Body of pancreas (tissue), 4 donors: ENCODE measurements at places on chromosomes 6 and 20.
A peak's percentile ranks its signal among the peaks of the same experiment; 100 is the strongest.

GRCh38 chr6:84007871-84008270 is 25.7 kb upstream of the MRAP2 start:
- DNase-seq = no peak

DNA sequence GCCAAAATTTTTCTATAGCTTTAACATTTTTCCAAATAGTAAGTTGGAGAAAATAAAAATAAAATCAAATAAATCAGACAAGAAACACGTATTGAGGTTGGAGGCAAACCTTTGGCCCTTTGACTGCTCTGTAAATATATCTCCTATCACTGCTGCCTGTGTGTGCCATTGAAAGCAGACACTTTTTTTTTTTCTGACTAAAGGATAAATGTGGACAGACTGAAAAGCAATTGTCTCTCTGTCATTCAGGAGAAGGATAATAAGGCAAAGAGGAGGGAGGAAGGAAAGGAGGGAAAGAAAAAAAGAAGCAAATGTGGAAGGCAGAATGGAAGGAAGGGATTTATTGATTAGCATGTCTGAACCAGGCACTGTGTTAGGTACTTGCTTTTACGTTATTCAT is 85.2 kb upstream of the SULF2 start:
- DNase-seq = no peak

GRCh38 chr6:143936778-143937667 is 71.0 kb downstream of the PLAGL1 start:
- no peak for DNase-seq

- DNase-seq = peak; percentile 7
Observed at GRCh38 chr6:163252061-163252591, 162.4 kb upstream of the QKI start.

DNA sequence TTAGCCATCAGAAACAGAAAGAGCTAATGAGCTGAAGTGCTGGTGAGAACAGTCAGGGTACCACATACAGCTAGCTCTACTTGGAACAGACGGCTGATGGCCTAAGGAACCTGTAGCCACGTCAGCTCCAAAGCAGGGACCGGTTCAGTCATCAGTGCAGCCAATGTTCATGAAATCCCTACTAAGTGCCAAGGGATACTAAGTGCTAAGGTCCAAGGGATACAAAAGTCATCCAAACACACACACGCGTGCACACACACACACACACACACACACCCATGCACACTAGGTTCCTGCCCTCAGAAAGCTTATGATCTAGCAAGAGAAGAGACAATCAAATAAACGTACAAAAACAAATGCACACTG is 53.6 kb downstream of the MAP3K5 start:
- DNase-seq = no peak

DNA sequence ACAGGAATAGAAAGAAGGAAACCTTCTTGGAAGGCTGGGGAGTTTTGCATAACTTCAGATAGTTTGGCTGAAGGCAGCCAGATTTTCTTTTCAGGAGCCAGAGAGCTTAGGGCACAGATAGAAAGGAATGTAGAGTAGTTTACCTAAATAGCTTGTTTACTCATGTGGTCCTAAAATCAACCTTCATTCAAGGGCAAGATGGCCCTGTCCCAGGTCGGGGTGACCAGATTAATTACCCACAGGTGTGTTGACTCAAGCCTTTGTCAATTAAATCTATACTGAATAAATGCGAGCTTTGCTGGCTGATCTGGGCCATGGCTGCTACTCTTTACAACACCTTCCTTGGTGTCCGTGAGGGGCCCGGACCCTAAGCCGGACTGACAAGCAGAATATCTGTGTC is 792.0 kb upstream of the MAN1A1 start:
- DNase-seq = no peak

DNA sequence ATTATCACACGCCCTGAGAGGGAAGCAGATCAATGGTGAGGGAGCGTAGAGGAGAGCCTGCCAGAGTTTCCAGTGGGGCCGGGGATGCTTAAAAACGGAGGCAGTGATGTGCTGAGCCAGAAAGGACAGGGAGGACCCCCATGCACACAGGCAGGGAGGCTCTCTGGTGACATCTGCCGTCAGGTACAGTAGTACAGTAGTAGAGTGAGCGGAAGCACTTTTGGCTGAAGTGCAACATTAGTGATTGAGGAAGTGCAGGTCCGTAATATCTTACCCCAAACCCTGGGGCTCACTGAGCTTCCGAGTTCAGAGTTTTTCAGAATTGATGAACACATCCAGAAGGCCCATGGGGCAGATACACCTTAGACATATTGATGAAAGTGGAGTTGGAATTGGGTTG is 42.1 kb downstream of the GFRA4 start:
- DNase-seq = no peak

- no peak for DNase-seq
Observed at GRCh38 chr6:84284428-84285049, 57.1 kb upstream of the CEP162 start.

DNA sequence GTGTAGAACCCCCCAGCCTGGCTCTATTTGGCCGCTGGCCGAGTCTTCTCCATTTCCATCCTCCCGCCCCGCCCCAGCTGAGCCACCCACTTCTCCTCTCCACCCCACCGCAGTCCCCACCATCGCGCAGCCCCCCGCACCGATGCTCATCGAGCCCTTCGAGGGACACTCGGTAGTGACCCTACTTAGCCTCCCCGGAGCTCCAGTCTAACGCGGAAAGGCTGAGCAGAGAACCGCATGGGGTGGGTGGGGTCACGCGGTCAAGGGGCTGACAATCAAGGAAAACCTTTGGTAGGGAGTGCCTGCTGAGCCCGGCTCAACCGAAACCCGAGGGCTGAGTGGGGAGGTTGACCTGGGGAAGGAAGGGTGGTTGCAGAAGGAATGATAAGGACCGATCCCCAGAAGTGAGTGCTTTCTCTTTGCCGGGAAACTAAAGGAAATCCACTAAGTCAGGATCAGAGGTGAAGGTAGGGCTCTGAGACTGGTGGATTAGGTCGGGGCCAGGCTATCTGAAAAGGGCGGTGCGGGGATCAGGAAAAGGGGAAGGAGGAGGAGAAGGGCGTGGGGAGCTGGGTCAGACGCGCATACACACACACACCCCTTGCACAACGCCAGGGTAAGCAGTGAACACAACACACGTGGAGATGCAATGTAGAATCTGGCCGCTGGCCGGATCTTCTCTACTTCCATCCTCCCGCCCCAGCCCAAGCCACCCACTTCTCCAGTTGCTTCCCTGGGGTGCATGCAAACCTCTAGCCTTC is 49.8 kb downstream of the CPXM1 start:
- DNase-seq = peak; percentile 64

GRCh38 chr20:20251317-20251716 is 116.6 kb upstream of the INSM1 start:
- DNase-seq = no peak

DNA sequence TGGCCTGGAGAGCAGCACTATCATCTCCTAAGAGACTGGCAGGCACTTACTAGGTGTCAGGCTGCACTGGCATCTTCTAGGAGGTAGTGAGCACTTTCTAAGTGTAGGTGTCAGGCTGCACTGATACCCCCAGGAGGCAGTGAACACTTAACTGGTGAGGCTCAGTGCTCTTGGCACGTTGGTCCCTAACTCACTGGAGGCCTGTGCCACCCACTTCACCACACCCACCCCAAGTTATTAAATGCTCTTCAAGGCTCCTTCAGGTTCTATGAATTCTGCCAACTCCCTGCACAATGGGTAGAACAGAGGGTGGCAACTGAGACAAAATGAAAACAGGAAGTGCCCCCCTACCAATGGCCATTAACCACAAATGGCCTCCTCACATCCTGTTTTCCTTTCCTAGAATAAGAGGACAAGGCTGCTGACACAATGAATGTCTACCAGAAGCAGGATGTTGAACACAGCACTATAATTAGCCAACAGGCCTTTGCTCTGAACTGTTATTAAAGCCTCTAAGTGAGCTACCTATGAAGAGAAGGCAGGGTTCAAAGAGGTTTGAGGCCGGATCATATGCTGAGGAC is 29.4 kb downstream of the NCOA5 start:
- DNase-seq = no peak

DNA sequence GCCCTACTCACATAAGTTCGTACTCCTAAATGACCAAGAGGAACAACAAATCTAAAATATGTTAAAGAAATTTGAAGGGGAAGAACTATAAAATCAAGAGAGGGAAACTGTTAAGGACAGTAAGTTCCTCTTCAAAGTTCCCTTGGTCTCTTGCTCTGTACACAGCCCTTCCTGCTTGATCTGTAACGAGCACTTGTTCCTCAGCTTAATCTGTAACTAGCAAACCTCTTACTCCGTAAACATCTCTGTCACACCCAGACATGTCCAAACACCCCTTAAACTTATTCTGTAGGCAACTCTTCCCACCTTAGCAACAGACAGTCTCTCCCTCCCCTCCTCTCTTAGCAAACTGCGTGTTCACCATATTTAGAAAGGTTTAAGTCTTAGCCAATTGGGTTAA is 29.9 kb downstream of the PLN start:
- DNase-seq = no peak

- DNase-seq = no peak
Observed at GRCh38 chr6:25958700-25959162, 3.9 kb upstream of the TRIM38 start.

GRCh38 chr6:112279031-112279935 is 24.9 kb upstream of the LAMA4 start:
- no peak for DNase-seq

DNA sequence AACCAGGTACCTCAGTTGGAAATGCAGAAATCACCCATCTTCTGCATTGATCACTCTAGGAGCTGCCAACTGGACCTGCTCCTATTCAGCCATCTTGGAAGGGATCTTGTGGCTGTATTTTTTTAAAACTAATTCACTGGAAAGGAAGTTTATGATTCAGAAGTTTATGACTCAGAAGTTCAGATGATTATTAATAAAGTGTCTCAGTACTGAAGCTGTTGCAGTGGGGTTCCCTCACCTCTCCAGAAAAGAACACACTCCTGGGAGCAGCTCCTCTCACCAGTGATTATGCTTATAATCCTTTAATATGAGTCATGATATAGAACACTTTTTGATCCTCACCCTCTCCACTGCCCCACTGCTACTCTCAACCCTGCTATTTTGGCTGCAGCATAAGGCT is 291.2 kb upstream of the HS3ST5 start:
- DNase-seq = no peak

DNA sequence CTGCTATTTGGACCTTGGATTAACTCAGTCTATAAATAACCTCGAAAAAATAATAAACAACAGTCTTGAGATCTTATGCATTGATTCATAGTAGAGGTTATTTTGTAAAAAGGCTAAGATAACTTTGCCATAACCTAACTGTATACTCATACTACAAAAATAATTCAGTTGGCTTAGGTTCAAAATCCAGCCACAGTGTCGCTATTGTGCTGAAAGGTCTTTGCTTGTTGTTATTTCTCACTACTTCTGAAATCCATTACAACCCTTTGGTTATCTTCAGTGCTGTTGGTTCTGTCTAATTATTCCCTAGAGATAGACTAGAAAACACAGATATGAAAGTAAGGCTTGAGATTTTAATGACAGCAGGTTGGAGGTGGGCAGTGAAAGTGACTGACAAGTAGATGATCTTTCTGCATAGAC is 74.4 kb downstream of the MKKS start:
- DNase-seq = no peak

- DNase-seq = no peak
Observed at GRCh38 chr20:44756011-44756688, 10.5 kb downstream of the KCNK15 start.

GRCh38 chr6:111824608-111825337 is 48.5 kb downstream of the FYN start:
- DNase-seq = no peak

DNA sequence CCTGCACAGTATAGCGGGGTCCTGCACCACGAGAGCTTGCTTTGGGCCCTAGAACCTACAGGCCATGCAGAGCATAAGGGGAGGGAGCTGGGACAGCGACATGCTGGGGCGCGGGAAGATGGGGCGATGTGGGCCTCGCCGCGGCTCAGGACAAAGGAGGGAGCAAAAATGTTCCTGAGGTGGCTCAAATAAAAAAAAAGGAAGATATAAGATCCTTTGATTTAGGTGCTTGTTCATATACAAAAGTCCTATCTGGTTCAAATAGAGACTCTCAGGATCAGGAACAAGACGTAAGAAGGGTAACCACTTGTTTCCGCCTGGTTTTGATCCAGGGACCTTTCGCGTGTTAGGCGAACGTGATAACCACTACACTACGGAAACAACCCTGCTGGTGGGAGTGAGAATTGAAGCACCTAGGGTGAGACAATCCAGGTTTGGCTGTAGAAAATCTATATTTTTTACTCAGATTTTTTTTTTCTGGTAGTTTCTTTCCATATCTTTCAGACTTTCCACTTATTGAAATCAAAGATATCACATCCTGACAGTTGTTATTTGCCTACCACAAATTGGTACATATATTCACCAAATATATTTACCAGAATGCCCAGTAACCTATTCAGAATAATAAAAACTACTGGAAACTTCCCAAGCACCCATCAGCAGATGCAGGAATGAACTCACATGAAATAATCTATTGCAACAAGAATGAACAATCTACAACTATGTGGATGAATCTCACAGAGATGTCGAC is 177.9 kb upstream of the ZNF184 start:
- DNase-seq = no peak

DNA sequence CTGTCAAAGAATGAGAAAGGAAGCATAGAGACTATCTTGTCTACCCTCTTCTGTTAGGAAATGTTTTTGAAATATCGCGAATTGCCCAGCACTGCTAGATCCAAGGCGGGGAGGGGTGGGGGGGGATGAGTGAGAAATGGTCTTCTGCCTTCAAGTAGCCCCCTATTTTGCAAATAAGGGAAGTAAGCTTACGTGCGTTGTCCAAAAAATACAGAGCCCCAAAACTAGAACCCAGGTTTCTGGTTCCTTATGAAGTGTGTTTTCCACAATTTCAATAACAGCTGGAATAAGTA is 923 bp upstream of the ILRUN start:
- DNase-seq = no peak
